DMS53 (cell line): ENCODE measurements at places on chromosomes 3 and 15.
A peak's percentile ranks its signal among the peaks of the same experiment; 100 is the strongest.

GRCh38 chr3:106263011-106263410 is 394.2 kb upstream of the CBLB start:
- DNase-seq = no peak

DNA sequence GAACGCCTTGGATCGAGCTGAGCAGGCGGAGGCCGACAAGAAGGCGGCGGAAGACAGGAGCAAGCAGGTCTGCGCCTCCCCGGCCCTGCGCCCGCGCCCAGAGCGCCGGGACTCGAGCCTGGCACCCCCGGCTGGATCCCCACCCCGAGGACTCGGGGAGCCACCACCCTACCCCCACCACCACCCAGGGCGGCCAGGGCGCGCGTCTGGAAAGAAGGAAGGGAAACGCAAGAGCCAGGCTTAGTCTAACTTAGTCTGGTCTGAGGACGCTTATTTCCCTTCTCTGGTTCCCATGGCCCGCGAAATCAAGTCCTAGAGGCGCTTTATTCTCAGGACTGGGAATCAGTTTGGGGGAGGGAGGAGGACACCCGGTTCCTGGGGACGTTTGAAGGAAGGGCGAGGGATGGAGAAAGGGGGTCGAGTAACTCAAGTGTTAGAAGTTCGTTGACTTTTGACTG is 359 bp downstream of the TPM1 start:
- peak; percentile 41 for DNase-seq

DNA sequence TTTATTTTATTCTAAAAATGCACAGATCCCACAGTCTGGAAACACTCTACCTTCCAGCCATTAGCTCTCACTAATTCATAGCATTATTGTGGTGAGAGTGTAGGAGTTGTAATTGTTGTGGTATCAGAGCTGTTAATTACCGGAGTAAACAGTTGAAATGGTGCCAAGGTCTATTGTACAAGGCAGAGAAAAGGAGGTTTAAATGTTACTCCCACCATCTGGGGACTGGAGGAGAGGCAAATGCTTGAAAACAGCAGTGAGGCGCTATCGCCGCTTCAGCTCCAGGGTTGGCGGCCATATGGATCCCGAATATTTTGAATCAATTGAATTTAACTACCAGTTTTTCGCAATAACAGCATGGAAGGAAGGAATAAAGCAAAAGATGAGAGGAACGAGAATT is 113.1 kb upstream of the C15orf61 start:
- no peak for DNase-seq

GRCh38 chr3:12004741-12005513 is 739 bp downstream of the SYN2 start:
- DNase-seq = peak; percentile 30

GRCh38 chr15:40921949-40922607 is 7.1 kb upstream of the DLL4 start:
- no peak for DNase-seq

DNA sequence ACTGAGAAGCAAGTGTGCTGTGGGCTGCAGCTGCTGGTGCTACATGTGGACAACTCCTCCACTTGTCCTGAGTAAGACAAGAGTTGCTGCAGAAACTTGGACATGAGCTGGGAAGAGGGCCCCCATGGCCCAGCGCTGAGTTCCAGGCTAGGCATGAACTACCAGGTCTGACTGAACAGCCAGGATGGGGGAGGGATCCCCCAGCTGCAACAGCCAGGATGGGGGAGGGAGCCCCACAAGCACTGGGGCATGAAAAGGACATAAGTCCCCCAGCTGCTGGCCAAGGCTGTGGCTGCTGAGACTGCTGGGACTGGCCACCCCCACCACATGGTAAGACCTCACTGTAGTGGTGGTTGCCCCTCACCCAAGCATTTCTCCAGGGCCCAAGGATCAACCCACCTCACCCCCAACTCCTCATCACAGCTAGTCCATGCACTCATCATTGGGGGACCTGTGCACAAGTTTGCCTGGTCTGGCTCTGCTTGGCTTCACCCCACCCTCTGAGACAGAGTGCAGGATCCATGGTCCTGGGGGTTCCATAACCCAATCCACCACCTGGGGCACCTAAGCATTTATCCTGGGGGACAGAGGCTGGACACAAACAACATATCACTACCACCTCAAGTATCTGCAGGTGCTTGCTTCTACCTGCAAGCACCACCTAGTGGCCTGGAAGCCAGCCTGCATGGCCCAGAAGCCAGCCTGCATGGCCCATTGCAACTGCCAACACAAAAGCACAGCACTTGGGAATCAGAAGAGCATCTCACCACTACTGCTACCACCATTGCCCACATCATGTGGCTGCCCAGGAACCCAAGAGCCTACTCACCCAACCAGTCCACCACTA is 84.5 kb upstream of the STT3B start:
- DNase-seq = peak; percentile 40

GRCh38 chr3:101779822-101780381 is 891 bp downstream of the NXPE3 start:
- DNase-seq = no peak

DNA sequence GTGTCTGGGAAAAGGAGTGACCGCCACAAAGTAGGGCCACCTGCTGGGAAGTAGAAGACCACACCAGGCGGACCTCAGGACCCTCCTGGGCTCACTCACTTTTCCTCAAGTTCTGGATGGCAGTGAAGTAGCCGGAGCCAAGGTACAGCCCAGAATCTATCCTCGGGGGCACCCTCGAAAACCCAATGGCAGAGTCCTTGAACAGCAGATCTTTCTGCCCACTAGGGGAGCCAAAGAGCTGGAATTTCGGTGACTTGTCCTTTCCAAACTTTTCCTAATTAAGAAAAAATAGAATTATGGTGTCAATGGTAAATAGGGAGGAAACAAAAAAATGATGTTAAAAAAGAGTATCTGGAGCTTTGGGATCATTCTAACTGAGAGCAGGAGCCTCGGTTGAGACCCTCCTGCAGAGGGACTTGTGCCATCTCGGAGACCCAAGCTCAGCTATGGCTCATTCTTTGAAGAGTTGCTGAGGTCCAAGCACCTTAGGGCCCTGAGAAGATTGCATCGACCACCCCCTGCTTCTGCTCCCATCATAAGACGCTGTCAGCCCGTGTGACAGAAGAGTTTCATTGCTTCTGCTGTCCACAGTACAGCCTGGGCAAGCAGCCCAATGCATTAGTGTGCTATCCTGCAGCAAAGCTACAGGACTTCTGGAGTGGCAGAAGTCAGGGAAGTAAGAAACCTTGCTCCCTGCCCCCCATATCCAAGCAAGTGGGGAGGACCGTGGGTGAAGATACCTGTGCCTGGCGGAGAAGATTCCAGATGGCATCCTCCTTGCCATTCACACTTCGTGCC is 14.8 kb downstream of the LTF start:
- no peak for DNase-seq

GRCh38 chr3:127145266-127145665 is 47.7 kb upstream of the PRR23E start:
- DNase-seq = no peak

- DNase-seq = peak; percentile 46
Observed at GRCh38 chr3:177538750-177539730, 341.8 kb upstream of the TBL1XR1 start.

DNA sequence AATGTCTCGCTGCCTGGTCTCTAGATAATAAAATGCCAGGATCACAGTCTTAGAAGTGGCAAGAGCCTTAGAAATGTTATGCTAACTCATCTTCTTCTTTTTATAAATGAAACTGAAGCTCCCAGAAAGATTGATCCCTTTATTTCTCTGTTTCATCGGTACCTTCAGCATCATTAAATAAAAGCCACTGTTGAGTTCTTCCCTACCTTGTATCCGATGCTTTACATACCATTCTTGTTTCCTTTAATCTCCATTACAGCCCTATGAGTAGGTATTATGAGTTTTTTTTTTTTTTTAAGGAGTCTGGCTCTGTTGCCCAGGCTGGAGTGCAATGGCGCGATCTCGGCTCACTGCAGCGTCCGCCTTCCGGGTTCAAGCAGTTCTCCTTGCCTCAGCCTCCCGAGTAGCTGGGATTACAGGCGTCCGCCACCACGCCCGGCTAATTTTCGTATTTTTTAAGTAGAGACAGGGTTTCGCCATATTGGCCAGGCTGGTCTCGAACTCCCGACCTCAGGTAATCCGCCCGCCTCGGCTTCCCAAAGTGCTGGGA is 815 bp upstream of the ABCC5 start:
- DNase-seq = no peak

DNA sequence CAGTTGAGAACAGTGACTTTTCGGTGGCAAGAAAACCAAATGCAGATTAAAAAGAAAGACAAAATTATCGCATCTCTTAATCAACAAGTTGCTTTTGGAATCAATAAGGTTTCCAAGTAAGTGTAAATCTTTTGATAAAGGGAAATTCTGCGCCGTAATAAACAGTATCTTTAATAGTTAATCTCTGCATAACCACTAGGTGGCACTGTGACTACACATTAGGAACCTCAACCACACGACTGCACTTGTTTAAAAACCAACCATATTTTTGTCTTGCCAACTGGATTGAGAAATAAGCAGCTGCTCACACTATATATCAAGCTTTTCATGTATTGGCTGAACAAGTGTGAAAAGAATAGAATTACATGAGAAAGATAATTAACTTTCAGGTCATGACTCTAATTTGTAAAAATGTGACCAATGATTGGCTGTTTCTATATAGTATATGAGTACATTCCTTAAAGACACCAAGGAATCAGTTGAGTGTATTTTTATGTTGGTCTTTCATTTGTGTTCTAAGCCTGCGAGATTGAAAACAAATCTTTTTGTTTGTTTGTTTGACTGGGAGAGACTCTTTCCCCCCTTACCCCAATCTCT is 72.7 kb downstream of the DZIP3 start:
- peak; percentile 76 for DNase-seq

GRCh38 chr3:39208463-39209055 is 16.2 kb upstream of the XIRP1 start:
- peak; percentile 63 for DNase-seq

GRCh38 chr3:11930084-11930483 is 74.1 kb upstream of the SYN2 start:
- no peak for DNase-seq

GRCh38 chr3:22971497-22971896 is 231.6 kb upstream of the UBE2E2 start:
- no peak for DNase-seq

- peak; percentile 24 for DNase-seq
Observed at GRCh38 chr3:157122832-157123427, 37.0 kb downstream of the CCNL1 start.

- DNase-seq = no peak
Observed at GRCh38 chr3:131067983-131068382, 41.3 kb downstream of the NEK11 start.

- no peak for DNase-seq
Observed at GRCh38 chr3:49454898-49455681, 15.0 kb upstream of the DAG1 start.

DNA sequence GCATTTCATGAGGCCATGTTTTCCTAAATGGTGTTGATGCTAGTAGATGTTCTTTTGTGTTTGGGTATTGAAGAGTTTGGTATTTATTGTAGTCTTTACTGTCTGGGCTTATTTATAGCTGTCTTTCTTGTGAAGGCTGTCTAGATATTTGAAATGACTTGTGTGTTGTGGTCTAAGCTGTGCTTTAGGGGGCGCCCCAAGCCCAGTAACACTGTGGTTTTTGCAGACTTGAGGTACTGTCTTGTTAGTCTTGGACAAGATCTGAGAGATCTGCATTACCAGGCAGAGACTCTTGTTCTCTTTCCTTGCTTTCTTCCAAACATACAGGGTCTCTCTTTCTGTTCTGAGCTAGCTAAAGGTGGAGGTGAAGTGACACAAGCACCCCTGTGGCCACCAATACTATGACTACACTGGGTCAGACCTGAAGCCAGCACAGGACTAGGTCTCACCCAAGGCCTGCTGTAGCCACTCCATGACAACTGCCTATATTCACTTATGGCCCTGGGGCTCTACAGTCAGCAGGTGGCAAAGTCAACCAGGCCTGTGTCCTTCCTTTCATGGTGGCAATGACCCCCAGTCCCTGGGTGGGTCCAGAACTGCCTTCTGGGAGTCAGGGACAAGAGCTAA is 152.1 kb upstream of the TBC1D5 start:
- peak; percentile 6 for DNase-seq

- no peak for DNase-seq
Observed at GRCh38 chr3:71563827-71564226, 19.7 kb downstream of the FOXP1 start.

DNA sequence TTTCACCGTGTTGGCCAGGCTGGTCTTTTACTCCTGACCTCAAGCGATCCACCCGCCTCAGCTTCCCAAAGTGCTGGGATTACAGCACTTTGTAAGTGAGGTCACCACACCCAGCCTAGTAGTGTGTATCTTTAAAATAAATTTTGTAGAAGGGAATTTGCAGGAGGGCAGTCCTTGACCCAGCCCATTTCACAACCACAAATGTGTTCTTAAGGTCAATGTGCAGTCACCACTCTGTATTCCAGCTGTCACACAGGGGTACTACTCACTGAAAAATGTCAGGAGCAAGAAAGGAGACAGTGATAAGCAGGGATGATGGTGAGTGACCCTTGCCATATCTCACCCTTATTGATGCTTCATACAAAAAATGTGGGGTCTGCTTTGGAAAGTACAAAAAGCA is 98.5 kb downstream of the FRMD5 start:
- DNase-seq = no peak

- peak; percentile 19 for DNase-seq
Observed at GRCh38 chr3:128665362-128666021, 14.9 kb upstream of the RPN1 start.

DNA sequence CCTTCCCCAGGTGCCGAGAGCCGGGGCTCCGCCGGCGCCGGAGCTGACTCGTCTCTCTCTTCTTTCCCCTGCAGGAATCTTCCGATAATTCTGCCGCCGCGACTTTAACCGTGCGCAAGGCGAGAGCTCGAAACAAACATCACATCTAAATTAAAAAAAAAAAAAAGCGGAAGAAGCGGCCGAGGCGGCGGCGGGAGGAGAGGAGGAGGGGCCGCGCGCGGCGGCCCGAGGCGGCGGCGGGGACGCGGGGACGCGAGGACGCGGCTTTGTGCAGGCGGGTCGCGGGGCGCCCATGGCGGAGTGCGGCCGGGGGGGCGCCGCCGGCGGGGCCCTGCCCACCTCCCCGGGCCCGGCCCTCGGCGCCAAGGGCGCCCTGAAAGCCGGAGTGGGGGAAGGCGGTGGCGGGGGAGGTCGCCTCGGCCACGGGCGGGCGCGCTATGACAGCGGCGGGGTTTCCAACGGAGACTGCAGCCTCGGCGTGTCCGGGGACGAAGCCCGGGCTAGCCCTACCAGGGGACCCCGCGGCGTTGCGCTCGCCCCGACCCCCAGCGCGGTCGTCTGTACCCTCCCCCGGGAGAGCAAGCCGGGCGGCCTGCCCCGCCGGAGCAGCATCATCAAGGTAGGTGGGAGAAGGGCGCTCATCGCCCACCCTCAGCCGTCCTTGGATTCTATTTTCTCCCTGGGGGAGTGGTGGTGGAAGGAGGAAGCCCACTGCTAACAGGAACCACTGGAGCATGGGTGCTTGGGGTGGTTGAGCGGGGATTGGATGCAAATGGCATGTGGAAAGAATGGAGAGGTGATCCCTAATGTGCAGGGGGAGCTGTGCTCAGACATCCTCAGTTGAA is at the start of gene PLCL2:
Gene PLCL2, plus strand, starts transcription at position 208 of the 845 bp plus-strand sequence. Its CDS starts 85 bp downstream, at position 293.
- peak; percentile 36 for DNase-seq

DNA sequence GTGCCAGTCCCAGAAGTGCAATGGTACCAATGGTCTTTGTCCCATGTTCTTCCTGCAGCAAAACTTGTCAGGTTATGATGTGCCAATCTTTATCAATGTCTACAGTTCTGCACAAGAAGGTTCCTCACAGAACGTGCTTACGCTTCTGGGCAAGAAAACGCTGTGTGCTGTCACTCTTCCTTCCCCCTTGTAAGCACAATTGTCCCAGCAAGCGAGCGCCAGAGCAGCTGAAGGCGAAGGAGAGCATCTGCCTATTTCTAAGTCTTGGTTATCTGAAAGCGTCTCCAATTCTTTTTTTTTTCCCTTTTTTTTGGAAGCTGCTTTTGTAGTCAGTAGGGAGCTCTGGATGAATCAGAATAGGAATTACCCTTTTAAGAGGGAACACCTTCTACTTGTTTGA is 514.4 kb downstream of the FGF12 start:
- DNase-seq = no peak
